ENCODE measurements at places on chromosomes 13 and 19.

- DNase-seq, result no peak
These were observed 790.9 kb upstream of the ARGLU1 start for GRCh38 chr13:107358866-107359265.

DNA sequence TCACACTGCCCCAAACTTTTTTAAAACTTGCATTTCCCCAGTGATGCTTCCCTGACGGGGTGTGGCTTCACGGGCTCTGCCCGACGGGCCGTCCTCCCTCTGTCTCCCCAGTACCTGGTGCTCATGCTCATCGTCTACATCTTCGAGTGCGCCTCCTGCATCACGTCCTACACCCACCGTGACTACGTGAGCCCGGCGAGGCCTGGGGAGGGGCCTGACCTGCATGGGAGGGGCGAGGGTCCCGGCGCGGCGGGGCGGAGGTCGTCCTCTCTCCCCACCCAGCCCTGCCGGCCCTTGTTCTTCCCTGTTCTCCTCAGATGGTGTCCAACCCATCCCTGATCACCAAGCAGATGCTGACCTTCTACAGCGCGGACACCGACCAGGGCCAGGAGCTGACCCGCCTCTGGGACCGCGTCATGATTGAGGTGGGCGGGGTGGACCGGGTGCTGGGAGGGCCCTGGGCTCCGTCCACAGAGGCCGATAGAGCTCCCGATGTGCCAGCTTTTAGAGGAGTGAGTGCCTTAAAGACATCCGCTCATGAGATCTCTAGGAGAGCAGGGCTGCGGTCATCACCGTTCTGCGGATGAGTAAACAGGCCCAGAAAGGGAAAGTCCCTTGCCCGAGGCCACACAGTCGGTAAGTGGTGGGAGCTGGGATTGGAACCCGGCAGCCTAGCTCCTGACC is 6.9 kb downstream of the UPK1A start:
- DNase-seq, result peak; percentile 53

GRCh38 chr19:34808566-34808965 is 35.6 kb upstream of the ZNF599 start:
- no peak for DNase-seq

DNA sequence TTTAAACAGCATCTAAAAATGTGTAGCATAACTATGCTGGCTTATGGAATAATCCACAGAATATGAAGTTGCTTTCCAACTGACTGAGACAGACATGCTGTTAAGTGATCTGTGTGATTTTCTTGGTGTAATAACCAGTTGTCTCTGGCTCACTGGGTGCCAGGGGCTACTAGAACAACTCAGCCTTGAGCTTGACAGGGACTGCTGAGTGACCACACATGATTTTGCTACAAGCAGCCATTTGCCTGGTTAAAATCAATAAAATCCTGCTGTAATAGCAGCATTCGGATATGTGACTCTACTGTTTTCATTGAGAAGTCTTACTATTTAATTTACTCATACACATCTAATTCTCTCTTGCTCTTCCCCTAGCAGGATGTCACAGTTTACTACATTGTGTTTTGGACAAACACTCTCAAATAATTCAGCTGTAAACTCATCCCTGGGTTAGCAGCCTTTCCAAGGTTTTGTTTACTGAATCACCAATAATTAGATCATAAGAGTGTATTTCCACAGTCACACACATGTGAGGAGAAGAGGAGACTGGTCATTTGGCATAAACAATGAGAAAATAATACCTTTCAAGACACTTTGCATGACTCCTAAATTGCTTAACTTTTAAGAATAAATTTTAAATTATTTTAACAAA is 426.2 kb downstream of the PCDH9 start:
- peak; percentile 80 for DNase-seq

GRCh38 chr19:33335446-33335845 is 33.1 kb upstream of the CEBPA start:
- DNase-seq, result no peak

DNA sequence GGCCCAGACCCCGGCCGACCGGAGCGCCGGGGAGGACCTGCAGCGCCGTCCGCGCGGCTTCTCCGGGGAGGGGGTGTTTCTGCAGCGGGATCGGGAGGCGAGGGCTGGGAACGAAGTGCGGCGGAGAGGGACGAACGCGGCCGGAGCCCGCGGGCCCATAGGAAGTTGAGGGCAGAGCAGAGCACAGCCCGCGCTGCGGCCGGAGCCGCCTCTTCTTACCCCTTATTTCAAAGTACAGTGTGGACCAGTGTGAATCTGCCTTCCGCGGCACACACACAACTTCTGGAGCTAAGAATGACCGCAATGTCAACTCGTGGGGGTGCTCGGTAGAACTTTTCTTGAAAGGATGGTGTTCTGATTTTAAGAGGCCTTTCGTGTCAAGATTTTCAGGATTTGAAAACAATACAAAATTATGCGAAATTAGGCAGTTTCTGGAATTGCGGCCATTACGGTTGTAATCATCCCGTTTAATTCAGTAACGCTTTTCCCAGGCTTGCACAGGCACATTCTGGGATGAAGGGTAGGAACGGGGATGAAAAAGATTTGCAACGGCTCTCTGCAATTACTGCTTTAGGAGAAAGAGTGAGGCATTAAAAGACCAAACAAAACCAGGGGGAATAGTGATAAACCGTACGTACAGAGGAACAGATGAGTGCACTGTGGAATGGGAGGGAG is 821 bp downstream of the TDRD3 start:
- DNase-seq, result peak; percentile 48

- DNase-seq, result no peak
These were observed 94.6 kb upstream of the ARHGEF7 start for GRCh38 chr13:111020546-111020945.

DNA sequence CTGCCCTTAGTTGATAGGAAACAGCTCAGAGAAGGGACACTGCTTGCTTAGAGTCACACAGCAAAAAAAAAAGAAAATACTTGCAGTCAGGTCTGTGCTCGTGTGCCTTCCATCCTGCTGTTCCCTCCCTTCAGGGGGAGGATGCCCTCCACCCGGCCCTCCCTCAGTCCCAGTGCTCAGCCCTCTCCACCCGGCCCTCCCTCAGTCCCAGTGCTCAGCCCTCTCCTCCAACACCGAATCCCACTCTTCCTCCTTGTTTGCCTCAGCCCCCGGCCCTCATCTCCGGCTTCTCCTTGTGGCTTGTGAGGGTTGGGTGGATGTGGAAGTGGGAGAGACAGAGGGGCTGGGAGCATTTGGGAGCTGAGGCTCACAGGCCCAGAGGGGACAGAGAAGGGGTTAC is 5.8 kb downstream of the TFPT start:
- DNase-seq, result no peak

DNA sequence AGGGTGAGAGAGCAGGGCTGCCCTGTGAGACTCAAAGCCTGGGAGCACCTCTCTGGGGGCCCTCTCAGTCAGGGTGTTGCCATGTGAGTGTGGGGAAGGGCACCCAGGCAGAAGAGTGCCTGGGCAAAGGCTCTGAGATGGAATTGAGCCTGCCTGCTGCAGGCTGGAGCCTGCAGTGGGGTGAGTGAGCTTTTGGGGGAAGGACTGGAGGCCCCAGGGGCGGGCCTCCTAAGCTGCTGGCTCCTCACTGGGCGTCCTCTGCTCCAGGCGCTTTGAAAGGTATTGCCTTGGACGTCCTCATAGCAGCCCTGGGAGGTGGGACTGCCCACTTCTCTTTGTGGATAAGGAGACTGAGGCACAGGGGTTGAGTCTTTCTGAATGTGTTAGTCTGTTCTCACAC is 60.3 kb downstream of the ARHGEF7 start:
- DNase-seq, result no peak

DNA sequence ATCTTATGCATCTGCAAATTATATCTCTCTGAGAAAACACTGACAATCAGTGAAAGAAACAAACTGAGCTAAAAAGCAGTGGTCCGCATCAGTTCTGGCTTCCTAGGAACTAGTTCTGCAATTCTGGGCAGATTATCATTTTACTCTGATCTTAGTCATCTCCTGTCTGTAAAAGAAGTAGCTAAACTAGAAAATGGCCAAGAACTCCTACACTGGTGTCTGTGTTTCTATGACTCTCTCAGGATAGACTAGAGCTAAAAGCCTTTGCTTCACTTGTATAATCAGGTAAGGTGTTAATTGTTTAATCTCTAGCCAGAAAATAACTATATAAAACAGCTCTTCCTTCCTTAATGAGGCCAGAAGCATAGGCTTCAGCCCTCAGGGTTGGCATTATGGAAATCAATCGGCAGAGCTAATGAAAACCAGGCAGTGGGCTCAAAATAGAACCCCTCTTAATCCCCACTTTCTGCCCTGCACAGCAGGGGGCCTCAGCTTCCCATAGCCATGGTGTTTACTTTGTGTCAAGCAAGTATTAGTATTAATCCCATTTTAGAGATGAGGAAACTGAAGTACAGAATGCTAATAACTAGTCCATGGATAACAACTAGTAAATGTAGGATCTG is 459.2 kb downstream of the FGF14 start:
- DNase-seq, result no peak

GRCh38 chr19:52640916-52641315 is 2.8 kb upstream of the ZNF83 start:
- no peak for DNase-seq

- no peak for DNase-seq
These were observed 22.1 kb upstream of the WDR18 start for GRCh38 chr19:961866-962620.

DNA sequence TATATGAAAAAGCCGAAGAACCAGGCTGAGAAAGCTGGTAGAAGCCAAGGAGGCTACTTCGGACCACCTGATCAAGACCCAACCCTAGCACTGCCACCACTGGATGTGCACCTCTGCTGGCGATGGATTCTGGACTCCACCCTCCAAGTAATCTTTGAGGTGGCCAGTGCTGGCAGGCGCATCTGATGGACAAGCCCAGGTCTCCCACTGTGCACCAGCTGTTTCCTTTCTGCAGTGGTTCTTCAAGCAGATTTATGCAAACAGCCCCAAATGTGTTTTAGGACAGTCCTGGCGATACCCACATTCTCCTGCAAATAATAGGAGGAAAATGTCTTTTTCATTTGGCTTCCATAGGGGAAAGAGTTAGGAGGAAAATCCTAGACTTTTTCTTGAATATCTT is 172.3 kb downstream of the SHISA2 start:
- no peak for DNase-seq

DNA sequence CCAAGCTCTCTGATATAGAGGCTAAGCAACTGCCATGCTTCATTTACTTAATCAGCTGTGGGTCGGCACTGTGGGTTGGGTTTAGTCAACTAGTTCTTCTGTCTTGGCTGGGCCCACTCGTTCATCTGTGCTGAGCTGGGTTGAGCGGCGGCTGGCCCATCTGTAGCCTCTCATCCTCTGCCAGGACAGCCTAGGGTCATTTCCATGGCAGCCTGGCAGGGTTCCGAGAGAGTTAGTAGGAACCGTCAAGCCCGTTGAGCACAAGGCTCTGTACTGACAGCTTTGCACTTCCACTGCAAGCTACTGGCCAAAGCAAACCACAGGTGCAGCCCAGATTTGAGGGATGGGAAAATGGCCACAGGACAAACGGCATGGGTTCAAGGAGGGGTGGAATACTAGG is 6.6 kb upstream of the ZNF835 start:
- DNase-seq, result no peak

DNA sequence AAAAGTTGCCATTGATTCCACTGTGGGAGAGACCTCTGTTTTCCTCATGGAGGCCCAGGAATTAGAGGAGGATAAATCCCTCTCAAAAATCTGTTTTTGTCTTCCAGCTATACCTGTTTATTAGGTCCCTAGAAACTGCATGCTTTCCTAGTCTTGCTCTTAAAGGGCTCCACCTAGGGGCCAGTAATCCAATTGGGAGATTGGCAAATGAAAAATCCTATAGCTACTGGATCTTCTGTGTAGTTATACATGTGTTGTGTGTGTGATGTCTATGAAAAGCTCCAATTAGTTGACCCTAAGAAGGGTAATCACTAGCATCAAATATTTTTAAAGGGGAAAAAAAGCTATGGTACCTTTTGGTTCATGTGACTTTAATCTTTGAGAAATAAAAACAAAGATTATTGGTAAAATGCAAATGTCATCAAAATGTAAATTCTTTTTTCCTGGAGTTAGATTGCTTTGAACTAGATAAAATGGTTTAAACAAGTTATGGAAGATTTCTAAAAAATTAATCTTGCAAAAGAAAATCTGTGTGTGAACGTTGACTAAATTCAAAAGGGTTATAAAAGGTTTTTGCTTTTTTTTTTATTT is 63.4 kb upstream of the C1QTNF9B start:
- peak; percentile 69 for DNase-seq

DNA sequence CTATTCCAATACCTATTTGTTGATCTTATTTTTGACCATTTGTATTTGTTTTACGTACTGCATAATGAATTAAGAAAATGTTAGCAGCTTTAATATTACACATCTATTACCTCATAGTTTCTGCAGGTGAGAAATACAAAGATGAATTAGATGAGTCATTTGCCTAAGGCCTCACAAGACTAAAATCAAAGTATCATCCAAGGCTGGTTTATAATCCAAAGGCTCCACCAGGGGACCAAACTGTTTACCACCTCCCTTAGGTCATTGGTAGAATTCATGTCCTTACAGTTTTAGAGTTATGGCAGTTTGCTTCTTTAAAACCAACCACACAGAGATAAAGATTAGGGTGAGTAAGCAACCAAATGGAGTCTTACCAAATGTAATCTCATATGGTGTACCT is 848.1 kb downstream of the SLITRK6 start:
- DNase-seq, result no peak

DNA sequence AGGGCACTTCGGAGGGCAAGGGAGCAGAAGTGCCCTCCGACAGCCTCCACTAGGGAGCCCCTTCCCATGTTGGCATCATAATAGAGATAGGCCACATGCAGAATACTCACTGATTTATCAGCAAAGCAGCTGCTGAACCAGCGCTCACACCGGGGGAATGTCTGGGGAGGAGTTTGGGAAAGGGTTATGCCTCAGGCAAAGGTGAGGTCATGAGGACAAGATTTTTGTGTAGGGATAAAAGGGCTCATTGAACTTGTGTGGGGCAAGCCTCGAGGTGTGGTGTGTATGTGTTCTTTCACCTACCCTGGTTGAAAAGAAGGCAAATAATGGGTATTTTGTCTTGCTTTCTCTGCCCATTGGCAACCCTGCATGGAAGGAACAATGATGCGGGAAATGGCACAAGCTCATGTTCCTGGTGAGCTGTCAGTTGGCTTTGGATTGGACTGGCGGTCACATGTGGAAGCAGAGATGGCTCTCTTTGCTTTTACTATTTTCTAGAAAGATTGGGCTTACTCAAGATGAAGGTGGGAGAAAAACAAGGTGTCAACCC is 39.1 kb upstream of the SLC7A9 start:
- DNase-seq, result no peak

GRCh38 chr19:20470345-20471135 is 95.0 kb downstream of the ZNF737 start:
- no peak for DNase-seq

GRCh38 chr19:4081441-4082129 is 14.9 kb upstream of the ZBTB7A start:
- no peak for DNase-seq

GRCh38 chr13:91348906-91349435 is 1.5 kb downstream of the MIR17HG start:
- peak; percentile 59 for DNase-seq

Measured in NCI-H748 treated with DMSO at 0.1 percent for 48 hours (cell line).